ENCODE measurements at places on chromosomes 2 and 18.

DNA sequence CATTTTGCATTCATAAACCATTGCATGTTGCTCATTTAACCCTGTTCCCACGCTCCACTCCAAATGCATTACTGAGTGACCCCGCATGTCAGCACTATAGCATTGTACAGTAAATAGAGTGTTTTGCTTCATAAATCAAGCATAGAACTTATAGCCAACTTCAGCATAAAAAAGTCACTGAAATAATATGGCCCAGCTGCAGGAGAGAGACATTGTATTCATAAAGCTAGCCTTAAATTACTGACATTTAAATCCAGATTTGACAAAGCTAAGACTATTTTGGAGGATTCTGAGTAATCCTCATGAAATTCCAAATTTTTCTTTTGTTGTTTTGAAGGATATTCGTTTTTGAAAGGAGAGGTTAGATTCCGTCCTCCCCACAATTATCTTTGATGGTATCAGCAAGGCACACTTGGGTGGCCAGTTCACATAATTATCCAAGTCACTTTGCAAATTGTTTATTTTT is 320.9 kb upstream of the TCF4 start:
- DNase-seq, result no peak

DNA sequence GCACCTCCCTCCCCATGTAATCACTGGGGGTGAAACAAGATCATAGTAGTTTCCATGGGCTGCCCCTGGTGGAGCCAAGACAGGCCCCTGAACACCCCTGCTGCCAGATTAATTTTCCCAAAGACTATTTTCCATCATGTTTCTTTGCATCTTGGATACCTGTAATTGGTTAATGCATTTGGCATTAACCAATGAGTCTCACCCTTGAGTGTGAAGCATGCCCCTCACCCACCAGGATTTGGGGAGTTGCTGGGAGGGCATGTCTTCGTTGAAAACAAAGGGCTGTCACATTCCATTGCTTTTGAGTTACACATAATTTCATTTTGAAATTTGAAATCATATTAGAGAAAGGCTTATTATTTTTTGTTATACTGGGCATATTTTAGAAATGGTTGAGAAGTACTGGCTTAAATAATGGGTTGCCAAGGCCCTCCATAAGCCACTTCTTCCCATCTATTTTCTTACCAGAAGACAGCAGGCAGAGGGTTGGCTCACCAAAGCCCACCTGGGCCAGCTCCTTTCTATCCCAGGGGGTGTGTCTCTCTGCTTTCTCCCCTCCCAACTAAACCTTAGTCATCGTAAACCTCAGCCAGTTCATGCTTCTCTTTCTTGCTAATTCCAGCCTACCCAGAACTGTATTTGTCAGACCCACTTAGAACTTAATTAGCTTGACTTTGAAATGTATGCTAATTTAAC is 51.8 kb downstream of the ATIC start:
- no peak for DNase-seq

- DNase-seq, result no peak
These were observed 120.1 kb downstream of the HAUS1 start for GRCh38 chr18:46224181-46224775.

DNA sequence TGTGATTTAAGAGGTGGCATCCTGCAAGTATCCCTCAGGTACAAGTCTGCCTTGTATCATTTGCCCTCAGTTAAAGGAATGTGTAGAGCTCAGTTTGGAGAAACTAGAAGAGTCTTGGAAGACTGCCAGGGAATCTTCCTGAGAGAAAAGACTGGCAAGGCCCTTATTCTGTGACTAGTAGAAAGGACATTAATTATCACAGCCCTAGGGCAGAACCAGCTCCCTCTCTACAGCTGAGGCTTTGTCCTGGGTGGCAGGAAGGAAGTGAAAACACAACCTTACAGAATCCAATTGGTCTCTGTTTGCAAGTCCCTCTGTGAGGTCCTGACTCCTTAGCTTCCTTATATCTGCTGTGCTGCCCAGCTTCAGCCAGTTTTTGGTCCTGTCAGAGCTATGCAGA is 385.9 kb upstream of the CYRIA start:
- no peak for DNase-seq

DNA sequence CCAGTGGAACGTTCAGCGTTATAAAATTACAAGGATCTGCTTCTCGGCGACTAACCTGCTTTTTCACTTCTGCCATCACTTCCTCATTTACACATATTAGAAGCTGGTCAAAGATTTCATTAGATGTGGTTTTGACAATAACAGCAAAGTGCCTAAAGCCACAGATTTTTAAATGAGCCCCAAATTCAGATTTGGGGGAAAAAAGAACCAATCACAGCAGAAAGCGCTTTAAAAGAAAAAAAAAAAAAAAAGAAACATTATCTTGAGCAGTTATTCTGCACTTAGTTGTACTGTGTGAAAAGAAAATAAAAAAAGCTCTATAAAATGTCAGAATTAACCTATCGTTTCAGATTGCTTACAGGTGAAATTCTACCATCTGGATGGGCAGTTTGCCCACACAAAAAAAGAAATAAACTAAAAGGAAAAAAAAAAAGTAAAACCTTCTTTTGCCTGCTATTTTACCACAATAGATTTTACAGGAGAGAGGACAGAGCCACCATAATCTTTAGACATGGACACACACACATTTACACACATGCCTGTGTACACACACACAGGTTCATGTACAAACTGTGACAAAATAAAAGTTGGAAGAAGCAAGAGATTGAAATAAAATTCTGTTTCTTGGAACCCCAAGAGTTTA is 167.2 kb downstream of the TCF4 start:
- DNase-seq, result no peak

GRCh38 chr2:18399601-18400000 is 160.9 kb downstream of the RDH14 start:
- DNase-seq, result no peak

DNA sequence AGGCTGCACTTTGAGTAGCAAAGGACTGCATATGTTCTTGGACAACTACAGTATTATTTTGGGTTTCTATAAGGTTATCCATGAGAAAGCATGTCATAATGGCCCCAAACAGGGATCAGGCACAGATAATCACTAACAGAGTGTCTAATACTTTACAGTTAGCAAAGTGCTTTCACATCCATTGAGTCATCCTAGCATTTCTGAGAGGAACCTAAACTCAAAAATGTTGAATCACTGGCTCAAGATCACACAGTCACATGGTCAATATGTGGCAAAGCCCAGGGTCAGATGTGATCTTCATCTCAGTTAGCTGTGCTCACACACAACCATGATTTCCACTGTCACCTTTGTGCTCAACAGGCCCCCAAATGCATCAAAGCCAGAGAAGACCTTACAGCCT is 156.1 kb upstream of the VRK2 start:
- DNase-seq, result no peak

- DNase-seq, result no peak
These were observed 40.1 kb upstream of the SOS1 start for GRCh38 chr2:39160982-39161381.

- DNase-seq, result no peak
These were observed 45.4 kb downstream of the RABL2A start for GRCh38 chr2:113672326-113672932.

- DNase-seq, result no peak
These were observed 52.6 kb downstream of the KCNIP3 start for GRCh38 chr2:95349568-95350322.

GRCh38 chr18:11981192-11981542 is at the start of gene IMPA2:
TSS of gene IMPA2 (plus strand) at chr18:11981507. CDS start at chr18:11981670, 163 bp downstream.
- DNase-seq, result no peak

DNA sequence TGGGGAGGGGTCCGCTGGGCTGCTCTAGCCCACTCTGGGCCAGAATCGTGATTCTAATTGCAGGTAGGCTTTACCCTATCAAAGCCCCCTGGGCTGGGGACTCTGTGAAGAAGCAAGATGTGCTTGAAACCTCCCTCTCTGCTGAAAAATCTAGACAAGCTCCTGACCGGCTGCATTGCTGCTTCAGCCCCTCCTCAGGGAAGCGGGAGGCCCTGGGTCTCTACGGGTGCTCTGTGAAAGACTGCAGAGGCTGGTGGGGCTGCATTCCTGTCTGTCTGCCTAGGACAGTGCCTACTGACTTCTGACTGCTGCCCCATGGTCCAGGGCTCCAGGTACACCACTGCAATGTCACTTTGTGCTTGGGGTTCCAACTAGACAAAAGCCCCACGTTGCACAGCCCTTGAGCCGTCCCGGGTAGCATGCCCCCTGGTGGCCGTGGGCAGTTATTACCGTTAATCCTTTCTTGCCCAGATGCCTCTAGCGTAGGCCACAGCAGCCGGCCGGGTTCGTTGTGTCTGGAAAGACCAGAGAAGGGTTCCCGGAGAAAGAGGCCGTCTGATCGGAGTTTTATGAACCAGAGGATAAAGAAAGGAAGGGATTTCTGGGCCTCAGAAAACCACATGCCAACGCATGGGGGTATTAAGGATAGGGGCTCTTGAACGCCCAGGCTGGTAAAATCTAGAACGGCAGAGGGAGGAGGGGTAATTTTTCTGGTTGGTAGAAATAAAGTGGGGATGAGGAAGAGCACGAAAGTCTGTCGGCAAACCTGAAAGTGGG is 15.9 kb upstream of the C1QL2 start:
- DNase-seq, result peak; percentile 28
